T-cell (primary cell): ENCODE measurements at places on chromosomes 1 and 21.

- no peak for DNase-seq
Observed at GRCh38 chr1:25257196-25257595, 9.9 kb upstream of the RSRP1 start.

DNA sequence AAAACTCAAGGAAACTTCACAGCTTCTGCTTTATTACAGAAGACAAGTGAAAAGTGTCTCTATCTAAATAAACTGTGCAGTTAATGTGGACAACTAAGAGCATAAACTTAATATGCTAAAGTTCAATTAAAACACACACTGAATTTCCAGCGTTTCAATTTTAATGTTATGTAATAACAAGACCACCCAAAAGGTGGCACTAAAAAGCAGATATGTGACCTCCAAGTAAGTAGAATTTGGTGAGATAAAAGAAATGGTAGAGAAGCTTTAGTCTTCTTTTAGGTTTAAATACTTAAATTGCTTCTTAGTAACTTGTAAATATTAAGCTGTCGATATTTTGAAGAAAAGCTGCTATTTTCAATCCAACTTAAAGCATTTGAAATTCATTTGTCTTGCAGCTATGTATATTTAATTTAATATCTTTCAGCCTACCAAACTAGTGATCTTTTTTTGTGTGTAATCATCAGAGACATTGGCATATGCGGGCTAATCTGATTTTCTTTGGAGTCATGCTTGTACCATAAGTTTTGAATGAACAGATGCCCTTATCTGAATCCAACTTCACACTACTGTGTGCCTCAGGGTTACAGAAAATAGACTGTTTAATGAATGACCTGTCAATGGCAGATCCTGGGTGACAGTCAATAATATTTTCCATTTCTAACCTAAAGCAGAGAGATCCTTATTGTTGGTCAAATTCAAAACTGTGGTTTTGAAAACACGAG, 36.5 kb upstream of the ADAMTS1 start:
- no peak for DNase-seq

DNA sequence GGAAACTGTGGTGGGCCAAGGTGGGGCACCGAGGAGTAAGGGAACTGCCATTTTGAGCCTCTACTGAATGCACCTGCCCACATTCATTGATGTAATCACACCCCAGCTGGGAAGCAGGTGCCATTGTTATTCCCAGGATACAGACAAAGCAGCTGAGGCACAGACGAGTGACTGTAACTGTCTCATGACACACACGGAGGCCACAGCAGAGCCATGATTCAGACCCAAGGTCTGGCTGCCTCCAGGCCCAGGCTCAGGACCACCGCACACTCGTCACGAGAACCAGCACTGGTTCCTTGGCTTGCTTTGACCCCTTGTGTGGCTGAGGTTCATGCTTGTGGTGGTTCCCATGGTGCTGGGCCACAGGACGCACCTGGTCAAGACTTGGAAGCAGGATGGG, 45.6 kb upstream of the CLIC4 start:
- DNase-seq, result no peak

DNA sequence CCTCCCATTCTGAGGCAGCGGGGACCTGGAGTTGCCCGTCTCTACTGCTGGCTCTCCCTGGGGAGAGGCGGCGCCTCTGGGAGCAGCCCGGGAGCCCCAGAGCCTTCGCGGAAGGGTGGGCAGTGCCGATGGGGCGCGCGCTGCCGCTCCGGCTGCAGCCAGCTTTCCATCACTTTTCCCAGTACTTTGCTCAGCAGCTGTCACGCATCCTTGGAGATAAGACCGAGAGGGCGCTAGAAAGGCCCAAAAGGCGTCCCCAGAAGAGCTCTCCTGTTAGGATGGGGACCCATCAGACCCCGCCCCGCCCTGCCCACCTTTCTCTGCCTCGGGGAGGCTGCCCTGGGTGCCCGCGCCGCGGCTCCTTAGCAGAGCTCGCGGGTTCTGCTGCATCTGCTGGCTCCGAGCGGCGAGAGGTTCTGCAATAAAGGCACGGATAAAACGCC, 534 bp downstream of the KCNH1 start:
- no peak for DNase-seq

DNA sequence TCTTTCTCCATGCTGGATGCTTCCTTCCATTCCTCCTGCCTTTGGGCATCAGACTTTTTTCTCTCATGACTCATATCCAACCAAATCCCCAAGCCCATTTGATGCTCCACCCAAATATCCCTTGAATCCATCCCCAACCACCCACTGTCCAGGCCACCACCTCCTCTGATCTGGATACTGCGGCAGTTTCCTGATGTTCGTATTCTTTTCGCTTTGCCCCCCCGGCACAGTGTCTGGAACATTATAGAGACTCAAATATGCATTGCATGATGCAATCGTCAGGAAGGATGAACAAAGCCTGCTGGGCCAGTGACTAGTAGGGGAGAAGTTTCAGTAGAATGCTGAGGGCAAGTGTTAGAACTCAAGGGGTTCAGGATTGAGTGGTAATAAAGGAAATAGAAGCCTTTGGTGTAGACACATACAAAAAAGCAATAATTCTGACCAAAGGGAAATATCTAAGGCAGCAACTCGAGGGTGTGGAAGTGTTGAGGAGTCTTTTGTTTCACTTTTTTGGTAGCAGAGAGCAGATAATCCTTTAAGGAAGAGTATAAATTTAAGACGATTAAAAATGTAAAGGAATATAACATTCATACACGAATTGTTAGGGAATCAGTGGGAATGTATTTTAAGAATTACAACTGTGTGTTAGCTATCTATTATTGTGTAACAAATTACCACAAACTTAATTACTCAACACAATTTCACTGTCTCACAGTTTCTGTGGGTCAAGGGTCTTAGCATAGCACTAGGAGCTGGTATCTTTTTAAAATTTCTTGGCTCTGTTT, 7.5 kb downstream of the S100A11 start:
- DNase-seq, result no peak

DNA sequence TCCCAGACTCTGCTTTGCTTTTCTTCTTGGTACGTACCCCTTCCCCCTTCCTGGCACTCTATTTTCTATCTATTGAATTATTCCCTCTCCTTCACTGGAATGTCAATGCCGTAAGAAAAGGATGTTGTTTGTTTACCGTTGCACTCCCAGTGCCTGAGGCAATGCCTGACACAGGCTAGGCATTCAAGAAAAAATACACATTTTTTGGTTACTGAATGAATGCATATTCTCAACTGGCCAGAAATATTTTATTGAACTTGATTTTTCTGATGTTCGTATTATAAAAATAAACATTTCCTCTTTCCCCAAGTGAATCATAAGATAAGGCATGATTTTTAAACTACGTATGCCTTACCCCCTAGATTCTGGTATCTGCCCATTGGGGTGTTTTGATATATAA, 41.2 kb downstream of the GNG12 start:
- DNase-seq, result no peak

DNA sequence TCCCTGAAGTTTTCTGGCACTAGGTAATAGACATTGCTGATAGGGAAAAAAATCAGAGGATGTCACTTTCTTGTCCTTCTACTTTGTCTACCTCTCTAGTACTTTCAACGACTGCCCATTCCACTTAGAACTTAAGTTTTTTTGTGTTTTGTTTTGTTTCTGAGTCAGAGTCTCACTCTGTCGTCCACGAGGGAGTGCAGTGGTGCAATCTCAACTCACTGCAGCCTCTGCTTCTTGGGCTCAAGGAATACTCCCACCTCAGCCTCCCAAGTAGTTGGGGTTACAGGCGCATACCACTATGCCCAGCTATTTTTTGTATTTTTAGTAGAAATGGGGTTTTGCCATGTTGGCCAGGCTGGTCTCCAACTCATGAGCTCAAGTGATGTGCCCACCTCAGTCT, 79.2 kb downstream of the SGIP1 start:
- no peak for DNase-seq

DNA sequence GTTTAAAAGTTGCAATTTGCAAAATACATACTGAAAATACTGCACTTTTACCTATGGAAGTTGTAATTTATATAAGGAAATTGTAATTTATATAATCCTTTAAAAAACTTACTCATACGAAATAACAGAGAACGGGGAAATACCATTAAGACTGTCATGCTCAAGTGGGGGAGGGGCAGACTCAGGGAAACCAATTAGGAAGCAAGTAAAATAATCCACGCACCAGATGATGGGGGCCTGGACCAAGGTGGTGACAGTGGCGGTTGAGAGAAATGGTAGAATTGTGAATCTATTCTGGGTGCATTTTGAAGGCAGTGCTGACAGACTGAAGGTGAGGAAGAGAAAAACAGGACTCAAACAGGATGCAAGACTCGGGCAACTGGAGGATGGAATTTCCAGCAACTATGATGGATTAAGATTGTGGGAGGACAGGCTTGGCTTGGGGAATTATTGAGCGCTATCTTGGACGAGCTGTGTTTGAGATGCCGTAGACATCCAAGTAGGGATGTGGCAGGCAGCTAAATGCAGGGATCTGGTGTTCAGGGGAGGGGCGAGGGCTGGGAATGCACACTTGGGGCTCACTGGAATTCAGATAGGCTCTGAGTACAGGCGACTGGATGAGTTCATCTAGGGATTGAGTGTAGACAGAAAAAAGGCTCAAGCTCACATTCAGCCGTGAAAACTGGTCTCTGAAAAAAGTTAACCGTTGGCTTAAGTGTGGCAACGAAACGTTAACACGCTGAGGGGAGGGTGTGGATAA, 977 bp downstream of the LCA5L start:
- no peak for DNase-seq

GRCh38 chr1:33288976-33289857, 31.7 kb downstream of the A3GALT2 start:
- no peak for DNase-seq

DNA sequence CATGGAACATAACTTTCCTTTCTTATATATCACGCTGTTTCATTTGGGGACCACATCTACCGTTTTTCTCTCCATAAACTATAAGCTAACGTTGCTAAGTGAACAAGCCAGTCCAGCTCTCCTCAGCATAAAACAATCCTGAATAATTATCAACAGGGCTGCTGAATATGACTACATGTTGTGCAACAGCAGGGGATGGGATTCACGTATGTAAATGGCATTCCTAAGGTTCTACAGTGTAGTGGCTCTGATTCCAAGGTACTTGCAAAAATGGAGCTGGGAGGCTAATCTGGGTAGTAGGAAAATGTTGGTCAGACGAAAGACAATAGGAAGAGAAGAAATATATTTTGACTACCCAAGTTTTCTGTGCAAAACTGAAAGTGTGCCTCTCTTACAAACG, 262.8 kb downstream of the RWDD3 start:
- DNase-seq, result no peak

DNA sequence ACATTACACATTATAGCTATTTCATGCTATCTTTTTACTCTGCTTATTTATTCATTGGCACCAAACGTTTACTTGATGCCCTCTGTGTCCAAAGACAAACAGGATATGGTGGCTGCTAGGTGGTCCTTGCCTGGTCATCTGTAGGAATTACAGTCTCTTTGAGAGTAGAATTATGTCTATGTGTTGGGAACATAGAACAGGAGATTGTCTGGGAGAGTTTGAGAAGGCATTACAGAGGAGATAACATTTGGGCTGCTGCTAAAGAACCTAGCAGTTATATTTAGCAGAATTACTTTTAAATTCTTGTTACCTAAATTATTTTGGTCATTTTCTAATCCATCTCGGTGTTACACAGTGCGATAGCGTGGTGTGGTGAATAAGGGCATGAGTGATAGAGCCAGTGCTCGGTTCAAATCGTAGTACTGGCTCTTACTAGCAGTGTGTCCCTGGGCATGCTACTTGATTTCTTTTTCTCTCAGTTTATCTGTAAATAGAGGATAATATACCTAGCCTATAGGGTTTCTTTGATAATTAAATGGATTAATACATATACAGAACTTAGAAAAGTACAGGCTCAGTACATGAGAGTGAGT, 20.5 kb downstream of the RRP15 start:
- no peak for DNase-seq

- DNase-seq, result no peak
Observed at GRCh38 chr1:1827089-1827848, 49.0 kb upstream of the NADK start.

GRCh38 chr21:36155603-36156338, 853 bp upstream of the DOP1B start:
- DNase-seq, result no peak

- no peak for DNase-seq
Observed at GRCh38 chr1:234918961-234919761, 209.5 kb downstream of the TOMM20 start.

GRCh38 chr1:94783342-94784189, 36.6 kb upstream of the SLC44A3 start:
- DNase-seq, result no peak

GRCh38 chr1:163813251-163813650, 491.5 kb downstream of the NUF2 start:
- DNase-seq, result no peak

DNA sequence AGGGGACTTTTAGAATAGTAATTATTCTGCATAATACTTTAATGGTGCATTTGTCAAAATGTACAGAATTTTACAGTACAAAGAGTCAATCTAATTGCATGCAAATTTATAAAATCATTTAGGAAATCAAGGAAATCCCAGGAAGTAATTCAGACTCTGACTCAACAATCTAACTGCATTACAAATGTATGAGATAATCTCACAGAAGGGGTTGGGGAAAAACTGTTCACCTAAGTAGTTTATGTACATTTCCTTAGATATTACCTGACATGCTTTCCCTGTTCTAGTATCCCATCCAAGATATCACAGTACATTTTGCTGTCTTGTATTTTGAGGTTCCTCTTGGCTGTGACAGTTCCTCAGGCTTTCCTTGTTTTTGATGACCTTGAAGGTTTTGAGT, 4.7 kb downstream of the CRB1 start:
- no peak for DNase-seq

GRCh38 chr1:187465441-187465840, 636.7 kb downstream of the PLA2G4A start:
- DNase-seq, result no peak

- DNase-seq, result peak; percentile 34
Observed at GRCh38 chr1:21290546-21290944, 282 bp upstream of the ECE1 start.

GRCh38 chr1:155207806-155208540, at the start of gene THBS3:
Gene THBS3, minus strand, starts transcription at chr1:155207897. Its CDS starts 21 bp downstream, at chr1:155207876.
- DNase-seq, result no peak

DNA sequence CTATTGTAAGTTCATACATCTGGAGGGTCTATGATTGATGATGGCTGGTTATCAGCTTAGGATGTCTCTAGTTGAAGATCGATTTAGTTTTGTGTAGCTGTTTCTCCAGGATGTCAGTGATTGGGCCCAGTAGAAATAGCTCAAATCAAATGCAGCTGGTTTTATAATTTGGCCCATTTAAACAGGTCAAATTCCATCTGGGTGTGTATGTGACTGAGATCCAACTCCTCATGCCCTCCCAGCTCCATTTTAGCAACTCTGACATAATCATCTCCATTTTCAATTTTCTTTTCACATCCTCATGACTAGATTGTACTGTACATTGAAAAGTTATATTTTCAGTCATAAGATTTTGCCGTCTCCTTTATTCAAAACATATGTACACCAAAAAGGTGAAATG, 99.2 kb downstream of the TPR start:
- no peak for DNase-seq

- DNase-seq, result peak; percentile 45
Observed at GRCh38 chr1:211648980-211649934, 26.2 kb downstream of the NEK2 start.

GRCh38 chr1:108077991-108078390, 113.0 kb upstream of the VAV3 start:
- DNase-seq, result no peak
